ENCODE measurements at places on chromosomes 3 and 15.

DNA sequence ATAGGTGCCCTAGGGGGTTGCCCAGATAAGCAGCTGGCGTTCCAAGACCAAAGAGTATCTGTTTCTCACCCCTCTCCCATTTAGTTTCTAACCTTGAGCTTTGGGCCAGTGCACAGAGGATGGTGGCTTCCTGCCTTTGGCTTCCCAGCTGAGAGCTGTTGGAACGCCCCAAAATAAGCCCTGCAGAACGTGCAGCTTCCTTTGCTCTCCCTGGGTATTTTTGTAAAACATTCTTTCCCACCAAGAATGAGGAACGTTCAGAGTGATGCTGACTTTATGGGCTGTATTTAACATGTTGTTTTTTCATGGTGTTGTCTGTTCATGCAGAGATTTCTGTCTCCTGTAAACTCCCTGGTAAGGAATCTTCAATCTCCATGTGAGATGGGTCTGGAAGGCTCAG lies 63.8 kb downstream of the LPP start:
- no peak for DNase-seq

- DNase-seq: no peak
These were observed 109.2 kb upstream of the TPM1 start for GRCh38 chr15:62933386-62933785.

DNA sequence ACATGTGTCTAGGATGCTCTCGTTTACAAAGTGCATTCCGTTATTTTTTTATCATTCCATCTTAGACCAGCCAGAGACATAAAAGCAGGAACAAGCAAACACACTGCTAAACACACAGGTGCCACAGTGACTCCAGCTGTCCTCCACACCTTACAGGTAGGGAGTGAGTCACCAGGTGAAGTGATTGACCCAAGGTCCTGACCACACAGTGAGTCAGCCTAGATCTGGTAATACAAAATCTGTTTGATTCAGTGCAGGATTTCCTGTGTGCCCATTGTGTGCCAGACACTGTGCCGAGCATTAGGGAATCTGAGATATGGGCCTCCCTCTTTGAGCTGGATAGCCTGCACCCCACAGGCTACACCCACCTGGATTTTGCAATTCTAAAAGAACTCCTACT lies 16.7 kb upstream of the BFSP2 start:
- no peak for DNase-seq

GRCh38 chr3:14471690-14472089 lies 68.5 kb downstream of the GRIP2 start:
- DNase-seq: no peak

- no peak for DNase-seq
These were observed 298.1 kb upstream of the NECTIN3 start for GRCh38 chr3:110773413-110773954.

- no peak for DNase-seq
These were observed 41.7 kb upstream of the GP5 start for GRCh38 chr3:194440756-194441155.

DNA sequence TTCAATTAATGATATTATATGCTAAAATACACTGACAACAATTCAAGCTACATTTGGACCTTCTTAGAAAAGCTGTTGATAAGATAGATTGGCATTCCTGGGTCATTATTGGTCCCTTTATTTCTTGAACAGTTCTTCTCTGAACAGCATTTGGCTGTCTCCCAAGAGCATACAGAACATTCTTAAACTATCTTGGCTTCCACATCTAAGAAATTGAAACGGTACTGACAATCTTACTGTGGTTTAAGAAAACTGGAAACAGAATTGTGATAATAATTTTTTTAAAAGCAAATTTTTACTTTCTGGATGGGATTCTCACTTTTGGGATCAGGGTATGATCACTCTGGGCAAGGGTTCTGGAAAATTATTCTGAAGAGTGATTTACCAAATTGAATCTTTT lies 161.7 kb upstream of the ZNF385D start:
- no peak for DNase-seq

DNA sequence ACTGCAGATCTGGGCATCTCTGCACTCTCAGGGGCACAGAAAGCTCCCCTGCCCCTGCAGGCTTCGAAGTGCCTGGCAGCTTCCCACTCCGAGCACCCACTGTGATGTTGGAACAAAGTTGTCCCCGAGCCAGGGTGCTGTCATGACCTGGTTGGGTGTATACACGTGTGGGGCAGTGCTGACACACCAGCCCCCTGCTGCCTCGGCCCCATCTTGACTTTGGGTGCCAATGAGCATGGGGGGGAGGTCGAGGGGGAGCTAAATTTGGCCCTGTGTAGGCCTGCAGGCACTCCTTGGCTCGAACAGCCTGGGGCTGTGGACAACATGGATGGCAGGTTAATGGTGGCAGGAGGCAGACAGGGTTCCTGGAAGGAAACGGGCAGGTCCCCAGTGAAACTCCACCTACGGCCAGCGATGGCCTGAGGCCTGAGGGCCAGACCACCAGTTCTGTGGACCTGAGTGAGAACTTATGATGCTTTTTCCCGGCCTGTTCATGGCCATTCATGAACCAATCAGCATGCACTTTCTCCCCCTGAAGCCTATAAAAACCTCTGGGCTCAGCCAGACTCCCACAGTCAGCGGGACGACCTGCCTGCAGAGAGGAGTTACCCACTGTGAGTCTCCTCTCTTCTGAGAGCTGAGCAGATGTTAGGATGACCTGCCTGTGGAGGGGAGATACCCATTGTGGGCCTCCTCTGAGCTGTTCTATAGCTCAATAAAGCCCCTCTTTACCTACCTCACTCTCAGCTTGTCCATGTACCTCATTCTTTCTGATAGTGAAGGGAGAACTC lies 1029.1 kb upstream of the GBE1 start:
- DNase-seq: no peak

- DNase-seq: no peak
These were observed 12.6 kb upstream of the RPS17 start for GRCh38 chr15:82552861-82553260.

GRCh38 chr3:142028243-142028777 lies 121.0 kb downstream of the TFDP2 start:
- DNase-seq: peak; percentile 29

GRCh38 chr3:17140670-17141505 lies 256.1 kb downstream of the PLCL2 start:
- no peak for DNase-seq

DNA sequence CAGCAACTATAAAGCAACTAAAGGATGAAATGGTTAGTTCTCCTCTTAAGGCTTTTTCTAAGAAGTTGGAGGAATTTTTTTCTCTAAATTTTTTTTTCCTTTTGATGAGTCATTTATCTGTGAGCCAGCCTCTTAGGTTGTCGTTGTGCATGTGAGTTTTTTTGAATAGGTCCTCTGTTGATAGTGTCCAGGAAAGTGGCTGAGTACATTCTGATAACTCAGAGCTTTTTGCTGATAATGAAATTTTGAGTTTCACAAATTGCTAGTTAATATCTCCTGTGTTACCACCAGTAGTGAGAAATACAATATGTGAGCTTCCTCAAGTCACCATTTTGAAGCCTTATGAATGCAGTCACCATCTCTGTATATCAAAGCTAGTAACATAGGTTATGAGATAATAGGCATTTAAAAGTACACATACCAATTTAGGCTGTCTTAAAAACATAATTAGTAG lies 7.1 kb upstream of the LXN start:
- DNase-seq: no peak

- no peak for DNase-seq
These were observed 711.7 kb upstream of the GOLIM4 start for GRCh38 chr3:168807448-168807847.

DNA sequence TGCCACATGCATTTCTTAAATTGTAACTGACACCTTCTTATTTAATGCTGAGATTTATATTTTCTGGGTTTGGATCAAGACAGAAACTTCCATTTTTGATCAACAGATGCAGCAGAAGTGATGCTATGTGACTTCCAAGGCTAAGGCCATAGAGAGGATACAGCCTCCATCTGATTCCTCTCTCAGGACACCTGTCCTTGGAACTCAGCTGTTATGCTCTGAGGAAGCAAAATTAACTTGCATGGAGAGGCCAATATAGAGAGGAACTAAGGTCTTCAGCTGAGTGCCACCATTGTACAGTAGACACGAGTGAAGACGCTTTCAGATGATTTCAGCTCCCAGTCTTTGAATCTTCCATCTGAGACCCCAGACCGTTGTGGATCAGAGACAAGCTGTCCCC lies 296.9 kb upstream of the TBL1XR1 start:
- no peak for DNase-seq

DNA sequence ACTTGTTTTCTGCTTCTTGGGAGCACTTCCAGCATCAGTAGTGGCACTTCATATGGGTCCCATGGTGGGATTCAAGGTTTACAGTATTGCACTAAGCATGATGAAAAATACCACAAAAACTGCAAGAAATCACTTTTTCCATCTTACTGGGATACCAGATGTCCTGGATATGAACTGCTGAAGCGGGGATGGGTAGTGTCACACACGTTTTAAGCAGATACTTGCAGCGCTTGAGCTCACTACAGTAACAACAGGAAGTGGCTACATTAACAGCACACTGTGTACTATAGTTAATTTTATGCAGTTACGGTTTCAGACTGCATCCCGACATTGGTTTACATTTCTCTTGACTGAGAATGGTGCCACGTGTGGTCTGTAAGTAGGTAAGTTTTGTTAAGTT lies 3.5 kb upstream of the ISG20 start:
- no peak for DNase-seq

- no peak for DNase-seq
These were observed 584.0 kb downstream of the GRM7 start for GRCh38 chr3:7444886-7445285.

- DNase-seq: peak; percentile 81
These were observed 44.8 kb downstream of the CYP11A1 start for GRCh38 chr15:74322558-74323180.

GRCh38 chr3:8606701-8607231 lies 37.8 kb downstream of the SSUH2 start:
- no peak for DNase-seq

GRCh38 chr15:68980786-68981185 lies 33.7 kb upstream of the NOX5 start:
- no peak for DNase-seq

GRCh38 chr3:47961815-47962606 lies 54.2 kb downstream of the MAP4 start:
- peak; percentile 25 for DNase-seq

- no peak for DNase-seq
These were observed 106.3 kb upstream of the ANKRD28 start for GRCh38 chr3:15903759-15904720.

- no peak for DNase-seq
These were observed 153.9 kb downstream of the APBA2 start for GRCh38 chr15:29039466-29040369.

DNA sequence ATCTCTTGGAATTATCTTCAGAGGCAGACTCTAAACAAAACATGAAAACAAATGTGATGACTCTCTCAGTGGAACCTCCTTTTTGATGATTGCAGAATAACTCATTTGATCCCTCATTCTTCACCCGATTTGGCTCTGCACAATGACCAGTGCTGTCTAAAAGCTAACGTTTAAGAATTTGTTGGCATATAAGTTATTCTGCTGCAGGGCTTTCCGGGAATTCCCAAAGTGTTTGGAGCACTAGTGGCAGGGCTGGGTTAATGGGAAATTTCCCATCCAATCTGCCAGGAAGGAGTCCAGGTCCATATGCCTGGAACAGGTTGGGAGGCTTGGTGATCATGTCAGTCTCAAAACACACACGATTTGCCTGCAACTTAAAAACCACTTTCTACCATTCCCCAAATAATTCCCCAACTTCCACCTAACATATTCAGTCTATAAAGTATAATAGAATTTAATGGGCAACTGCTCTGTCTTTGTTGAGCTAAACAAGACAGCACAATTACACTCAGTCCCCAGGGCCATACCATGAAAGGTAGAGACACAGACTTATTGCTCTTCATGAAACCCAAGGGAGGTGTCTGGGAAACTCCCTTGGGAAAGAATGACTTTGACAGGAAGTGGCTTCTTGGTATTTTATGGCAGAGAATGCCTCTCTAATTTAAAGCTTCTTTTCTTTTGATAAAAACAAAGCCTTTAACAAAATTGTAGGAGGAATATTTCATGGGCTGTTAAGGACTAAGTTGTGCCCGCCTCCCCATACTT lies 38.0 kb downstream of the ARRDC4 start:
- no peak for DNase-seq

GRCh38 chr3:174488527-174488926 lies 370.6 kb upstream of the NAALADL2 start:
- DNase-seq: no peak

DNA sequence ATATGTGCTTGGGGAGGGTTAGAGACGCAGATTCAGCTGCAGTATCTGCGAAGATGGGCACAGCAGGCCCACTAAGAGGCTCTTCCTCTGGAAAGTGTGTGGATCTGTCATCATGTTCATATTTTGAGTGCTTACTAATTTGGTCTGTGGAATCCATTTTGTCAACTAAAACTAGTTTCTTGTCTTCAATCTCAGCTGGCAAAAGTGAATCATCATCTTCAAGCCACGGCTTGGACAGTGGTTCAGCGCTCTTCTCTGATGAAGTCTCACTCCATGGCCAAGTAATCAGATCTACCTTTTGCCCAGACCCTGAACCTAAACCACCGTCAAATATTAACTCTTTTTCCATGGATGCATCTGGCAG lies 76.2 kb downstream of the IMPG2 start:
- DNase-seq: no peak

- DNase-seq: no peak
These were observed 24.1 kb downstream of the MAGI1 start for GRCh38 chr3:66014651-66015050.
